ENCODE measurements at places on chromosomes 13 and 19.

GRCh38 chr19:48363500-48363809 is 285 bp downstream of the TMEM143 start:
- no peak for DNase-seq

GRCh38 chr19:35095667-35096368 is 19.8 kb upstream of the FXYD3 start:
- no peak for DNase-seq

DNA sequence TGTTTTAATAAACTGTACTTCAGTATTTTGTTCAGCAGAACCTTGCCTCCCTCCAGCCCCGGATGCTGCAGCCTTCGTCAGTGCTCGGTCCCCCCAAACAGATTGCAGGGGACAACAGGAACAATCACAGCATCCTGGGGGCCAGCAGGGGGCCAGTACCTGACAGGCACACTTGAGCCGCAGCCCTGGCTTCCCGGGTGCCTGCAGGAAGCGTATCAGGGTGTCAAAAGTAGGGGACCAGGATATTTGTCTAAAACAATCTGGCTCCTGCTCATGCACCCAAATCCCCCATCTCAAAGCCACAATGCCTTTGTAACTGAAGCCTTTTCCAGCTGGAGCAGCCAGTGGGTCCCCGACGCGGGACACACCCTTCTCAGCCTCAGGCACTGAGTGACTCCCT is 167.5 kb upstream of the TSHZ3 start:
- DNase-seq = no peak

DNA sequence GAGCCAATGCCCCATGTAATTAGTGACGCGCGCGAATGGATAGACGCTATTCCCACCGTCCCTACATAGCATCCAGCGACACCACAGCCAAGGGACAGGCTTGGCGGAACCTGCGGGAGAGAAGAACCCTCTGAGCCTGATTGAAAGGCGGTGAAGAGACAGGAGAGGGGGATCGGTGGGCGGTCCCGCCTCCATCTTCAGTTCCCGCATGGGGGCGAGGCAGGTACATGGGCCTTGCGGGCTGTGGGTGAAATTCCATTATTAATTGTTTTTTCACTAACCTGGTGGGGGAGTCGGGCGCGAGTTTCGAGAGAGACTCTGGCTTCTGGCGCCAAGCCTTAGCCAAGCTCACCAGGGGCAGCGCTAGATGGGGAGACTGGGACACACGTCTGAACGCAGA is 8.4 kb upstream of the TEX101 start:
- DNase-seq = no peak

- DNase-seq = no peak
Observed at GRCh38 chr19:15320116-15320515, 12.2 kb downstream of the BRD4 start.

DNA sequence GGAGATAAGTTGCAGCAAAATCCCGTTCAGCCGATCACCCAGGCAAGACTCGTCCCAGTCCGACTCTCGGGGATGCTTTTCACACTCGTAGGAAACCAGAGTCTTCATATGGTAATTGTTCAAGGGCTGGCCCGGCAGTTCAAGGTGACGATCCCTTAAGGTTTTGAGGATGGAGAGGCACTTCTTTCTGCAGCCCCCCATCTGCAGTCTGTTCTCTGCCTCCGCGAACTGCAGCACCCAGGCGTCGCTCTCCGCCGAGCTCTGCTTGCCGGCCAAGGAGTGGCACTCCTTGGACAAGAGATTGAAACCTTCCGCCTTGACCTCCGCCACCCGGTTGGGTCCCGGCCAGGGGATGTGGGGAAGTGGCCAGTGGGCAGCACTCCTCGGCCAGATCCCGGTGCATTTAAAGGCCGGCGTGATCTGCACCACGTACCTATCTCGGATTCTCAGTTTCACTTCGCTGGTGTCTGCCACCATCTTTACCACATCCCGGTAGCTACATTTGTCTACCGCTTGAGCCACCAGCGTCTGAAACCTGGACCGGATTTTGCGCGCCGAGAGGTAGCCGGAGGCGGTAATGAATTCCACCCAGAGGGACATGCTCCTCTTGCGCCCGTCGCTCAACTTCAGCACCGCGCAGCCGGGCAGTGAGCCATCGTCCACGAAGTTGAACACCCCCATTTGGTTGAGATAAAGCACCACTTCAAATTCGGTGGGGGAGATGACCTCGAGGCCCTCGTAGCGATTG is 1.1 kb downstream of the MAB21L1 start:
- no peak for DNase-seq

- DNase-seq = no peak
Observed at GRCh38 chr13:97588993-97589392, 155.0 kb downstream of the RAP2A start.

DNA sequence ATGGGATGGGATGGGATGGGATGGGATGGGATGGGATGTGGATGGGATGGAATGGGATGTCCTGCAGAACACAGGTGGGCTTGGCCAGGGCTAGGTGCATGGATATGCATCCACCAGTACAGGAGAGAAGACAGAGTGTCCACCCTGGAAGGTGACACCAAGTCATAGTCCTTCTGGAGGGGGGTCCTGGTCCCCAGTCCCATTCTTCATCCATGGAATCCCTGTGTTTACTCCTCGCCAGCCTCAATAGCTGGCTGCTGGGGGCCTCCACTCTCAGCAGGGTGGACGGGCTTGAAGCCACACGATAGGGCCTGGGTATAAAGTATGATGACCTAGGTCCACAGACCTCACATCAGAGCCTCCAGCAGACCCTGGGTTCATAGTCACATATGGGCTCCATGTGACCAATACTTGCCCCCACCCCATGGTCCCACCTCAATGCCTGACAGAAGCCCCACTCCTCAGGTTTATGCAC is 40.1 kb downstream of the RFX2 start:
- DNase-seq = no peak

DNA sequence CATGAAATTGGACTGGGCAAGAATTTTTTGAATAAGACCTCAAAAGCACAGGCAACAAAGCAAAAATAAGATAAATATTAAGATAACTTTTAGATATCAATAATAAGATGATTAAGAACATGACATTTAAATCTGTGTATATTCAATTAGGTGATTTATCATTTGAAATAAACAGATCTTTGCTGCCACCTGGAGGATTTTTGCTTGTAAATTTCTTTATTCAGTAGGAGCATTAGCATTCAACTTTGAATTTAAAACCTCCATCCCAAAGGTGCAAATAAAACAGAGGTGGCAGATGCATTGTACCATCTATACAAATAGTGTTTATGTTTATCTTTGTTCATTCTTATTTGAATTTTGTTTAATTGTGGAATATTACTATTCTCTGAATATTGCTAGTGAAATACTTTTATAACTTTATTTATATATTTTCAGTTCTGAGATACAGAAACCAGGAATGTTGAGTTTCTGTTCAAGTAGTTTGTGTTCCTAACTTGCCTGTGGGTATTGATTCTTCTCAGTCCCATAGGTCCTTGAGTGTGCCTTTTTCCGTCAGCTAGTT is 20.9 kb downstream of the COG6 start:
- no peak for DNase-seq

DNA sequence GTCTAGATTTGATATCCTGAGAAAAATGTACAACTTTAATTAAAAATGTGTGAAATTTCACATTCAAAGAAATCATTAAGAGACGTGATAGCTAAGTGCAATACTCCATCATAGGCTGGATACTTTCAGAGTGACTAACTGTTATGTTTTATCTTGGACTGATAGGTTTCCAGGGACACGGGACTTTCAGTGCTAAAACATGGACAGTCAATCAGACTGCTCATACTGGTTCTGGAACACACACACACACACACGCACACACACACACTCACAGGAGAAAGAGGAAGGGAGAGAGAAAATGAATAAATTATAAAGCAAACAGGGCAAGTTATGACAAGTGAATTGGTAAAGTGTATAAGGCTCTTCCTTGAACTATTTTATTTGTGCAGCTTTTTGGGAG is 955.9 kb downstream of the SLITRK5 start:
- no peak for DNase-seq

DNA sequence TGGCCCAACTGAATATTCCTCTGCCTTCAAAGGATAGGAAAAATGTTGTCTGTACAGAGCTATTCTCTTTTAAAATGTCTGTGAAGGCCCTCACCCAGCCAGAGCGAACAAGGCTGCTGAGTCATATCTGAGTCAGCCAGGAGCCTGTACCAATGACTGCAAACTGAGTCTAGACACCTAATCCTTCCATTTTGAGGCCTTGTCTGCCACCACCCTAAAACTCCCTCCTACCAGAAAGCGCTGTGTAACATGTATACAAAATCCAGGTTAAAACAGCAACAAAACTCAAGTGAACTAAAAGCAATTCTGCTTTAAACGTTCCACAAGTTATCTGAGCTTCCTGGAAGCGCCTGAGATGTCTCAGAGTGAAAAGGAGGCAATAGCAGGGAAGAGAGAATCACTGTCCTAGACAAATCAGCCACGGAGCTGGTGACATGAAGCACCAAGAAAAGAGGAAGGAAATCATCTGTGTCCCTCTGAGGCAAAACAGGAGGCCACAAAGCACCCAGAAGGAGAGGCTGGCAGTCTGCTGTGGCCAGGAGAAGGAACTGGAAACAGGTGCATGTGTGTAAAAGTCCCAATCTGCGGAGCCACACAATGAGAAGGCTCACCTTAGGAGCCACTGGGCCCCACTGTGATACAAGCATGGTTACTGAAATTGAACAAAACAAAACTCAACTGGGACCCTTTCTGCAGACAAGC is 10.2 kb downstream of the DHRS12 start:
- no peak for DNase-seq

DNA sequence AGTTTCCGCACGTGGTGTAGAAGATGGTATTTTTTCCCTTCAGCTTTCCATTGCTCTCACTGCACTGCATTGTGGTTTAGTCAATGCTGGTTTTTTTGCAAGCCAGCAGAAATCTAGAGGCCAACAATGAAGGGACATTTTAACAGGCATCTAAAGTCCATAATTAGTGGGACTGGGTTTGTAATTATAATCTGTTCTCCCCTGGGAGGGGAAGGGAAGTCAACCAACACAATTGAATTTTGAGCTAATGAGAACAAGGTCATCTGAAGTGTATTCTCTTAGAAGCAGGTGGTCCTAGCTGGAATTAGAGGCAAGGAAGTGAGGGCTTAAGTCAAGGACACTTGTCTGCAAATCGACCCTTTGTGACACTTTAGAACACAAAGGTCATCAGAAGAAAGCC is 156.4 kb downstream of the MYO16 start:
- no peak for DNase-seq

- DNase-seq = no peak
Observed at GRCh38 chr19:3949997-3950859, 17.4 kb downstream of the NMRK2 start.

- no peak for DNase-seq
Observed at GRCh38 chr13:20997301-20998161, 63.9 kb downstream of the LATS2 start.

- no peak for DNase-seq
Observed at GRCh38 chr13:92463134-92463533, 763.5 kb upstream of the GPC6 start.

DNA sequence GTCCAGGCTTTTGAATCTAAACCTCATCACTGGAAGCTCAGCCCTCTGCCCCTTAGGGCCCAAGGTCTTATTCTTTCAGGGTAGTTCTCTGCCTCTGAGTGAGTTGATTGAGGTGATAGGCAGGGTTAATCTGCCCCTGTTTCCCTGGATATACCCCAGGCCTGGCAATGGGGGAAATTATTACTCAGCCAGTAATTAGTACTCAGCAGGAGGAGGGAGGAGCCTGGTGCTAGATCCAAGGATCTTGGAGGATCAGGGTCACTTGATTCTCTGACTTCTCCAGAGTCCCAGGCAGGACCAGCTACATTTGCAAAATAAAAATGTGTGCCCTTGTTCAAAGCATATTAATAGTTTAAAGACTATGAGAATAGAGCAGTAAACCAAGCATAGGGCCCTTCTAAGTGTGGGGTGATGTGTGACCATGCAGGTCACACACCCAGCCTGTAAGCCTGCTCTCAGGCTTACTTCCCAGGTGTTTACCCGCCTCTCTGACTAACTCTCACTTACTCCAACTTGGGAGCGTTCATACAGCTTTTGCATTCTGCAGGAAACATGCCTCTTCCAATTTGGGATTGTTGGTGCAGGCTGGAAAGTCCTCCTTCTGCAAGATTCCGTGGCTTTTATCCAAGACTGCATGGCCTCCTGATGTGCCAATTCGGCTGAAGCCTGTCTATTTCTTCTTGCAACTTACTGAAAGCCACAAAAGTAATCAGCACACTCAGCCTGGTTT is 7.9 kb upstream of the STK24 start:
- no peak for DNase-seq

- no peak for DNase-seq
Observed at GRCh38 chr13:25652764-25653163, 281.0 kb downstream of the ATP8A2 start.

GRCh38 chr13:64488731-64489130 is 2741.4 kb downstream of the PCDH9 start:
- no peak for DNase-seq

DNA sequence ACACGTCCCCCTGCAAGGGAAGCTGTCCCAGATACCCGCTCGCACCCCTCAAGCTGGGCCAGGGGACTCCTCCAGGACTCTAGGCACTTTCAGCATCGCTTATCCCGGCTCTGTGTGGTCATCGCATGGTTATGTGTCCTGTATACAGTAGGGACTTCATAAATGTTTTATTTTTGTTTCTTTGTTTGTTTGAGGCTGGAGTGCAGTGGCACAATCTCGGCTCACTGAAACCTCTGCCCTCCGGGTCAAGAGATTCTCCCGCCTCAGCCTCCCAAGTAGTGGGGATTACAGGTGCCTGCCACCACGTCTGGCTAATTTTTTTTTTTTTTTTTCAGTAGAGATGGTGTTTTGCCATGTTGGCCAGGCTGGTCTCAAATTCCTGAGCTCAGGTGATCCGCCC is 7.5 kb downstream of the ANGPTL8 start:
- no peak for DNase-seq

DNA sequence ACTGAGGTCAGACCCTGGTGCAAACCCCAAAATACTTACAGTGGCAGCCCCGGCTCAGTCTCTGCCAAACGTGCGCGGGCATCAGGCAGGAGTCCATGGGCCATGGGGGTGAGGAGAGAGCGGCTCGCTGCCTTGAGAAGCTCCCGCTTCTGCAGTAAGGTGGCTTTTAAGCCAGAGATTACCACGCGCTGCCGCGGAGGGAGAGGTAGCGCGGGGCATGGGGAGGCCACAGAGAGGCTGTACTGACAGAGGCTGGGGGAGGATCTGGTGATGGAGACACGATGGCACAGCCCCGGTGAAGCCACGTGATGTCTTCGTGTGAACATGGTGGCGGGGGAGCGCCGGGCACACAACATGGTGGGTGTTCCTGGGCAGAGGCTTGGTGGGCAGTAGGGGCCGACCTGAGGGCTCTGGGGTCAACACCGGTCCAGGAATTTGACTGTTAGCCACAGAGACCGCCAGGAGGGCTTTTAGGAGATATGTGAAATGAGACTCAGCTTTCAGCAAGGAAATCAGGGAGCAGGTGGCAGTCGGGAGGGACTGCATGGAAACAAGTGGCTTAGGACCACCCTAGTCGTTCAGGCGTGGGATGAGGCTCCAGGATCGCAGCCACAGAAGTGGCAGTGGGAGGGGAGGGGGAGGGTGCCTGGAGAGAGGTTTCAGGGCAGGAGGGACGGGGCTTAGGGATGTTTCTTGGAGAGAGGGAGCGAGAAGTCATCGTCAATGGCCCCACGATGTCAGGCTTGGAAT is 24.1 kb downstream of the MCF2L start:
- no peak for DNase-seq
